Activated naive CD4-positive, alpha-beta T cell treated with Interleukin-2 at 50 U/mL for 16 hours (primary cell): ENCODE measurements at places on chromosomes 13 and 19.

GRCh38 chr13:90806892-90807291 is 540.6 kb upstream of the MIR17HG start:
- no peak for DNase-seq

DNA sequence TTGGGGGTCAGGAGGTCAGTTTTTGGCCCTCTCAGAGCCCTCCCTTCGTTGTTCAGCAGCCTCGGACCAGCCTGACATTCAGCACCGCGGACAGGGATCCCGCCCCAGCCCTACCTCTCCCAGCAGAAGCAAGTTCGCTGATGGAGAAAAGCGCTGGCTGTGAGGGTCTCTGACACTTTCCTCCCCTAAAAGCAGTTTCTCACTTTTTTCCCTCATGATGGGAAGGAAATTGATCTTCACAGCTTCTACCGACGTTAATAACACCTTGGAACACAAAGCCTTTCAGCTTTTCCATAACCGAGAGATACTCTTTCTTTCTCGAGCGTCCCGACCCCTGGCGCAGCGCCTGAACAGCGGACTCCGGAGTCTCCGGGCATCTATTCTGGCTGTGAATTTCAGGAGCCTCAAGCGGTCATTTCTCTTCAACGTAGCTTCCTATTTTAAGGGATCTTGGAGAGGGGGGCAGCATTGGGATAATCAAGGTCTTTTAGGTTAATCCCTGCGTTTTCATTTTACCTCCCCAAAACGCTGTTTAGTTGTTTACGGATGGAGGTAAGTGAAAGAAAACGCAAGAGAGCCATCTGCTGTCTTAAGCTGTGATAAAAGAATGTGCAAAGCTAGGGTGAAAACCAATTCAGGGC is 467.2 kb downstream of the ITGBL1 start:
- DNase-seq: no peak

DNA sequence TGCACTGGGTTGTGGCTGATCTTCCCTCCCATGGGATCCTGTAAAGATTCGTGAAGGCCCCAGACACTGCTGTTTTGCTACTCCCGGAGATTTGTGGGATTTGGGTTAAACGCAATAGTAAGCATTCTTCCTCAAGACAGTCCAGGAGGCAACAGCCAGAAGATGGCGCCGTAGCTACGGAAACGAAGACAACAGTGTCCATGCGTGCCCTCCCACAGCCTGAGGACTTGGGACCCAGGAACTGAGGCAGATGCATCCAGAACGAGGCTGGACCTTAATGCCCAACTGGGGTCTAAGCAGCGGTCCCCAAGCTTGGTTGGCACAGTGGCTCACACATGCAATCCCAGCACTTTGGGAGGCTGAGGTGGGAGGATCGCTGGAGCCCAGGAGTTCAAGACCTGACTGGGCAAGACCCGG is 57.6 kb upstream of the ZNF507 start:
- DNase-seq: no peak

- peak; percentile 39 for DNase-seq
Measured at GRCh38 chr19:14091813-14092462, 1.4 kb upstream of the SAMD1 start.

- DNase-seq: peak; percentile 69
Measured at GRCh38 chr13:100392709-100393630, 195.6 kb downstream of the GGACT start.

GRCh38 chr19:10271543-10272086 is 695 bp downstream of the ICAM1 start:
- DNase-seq: peak; percentile 49

DNA sequence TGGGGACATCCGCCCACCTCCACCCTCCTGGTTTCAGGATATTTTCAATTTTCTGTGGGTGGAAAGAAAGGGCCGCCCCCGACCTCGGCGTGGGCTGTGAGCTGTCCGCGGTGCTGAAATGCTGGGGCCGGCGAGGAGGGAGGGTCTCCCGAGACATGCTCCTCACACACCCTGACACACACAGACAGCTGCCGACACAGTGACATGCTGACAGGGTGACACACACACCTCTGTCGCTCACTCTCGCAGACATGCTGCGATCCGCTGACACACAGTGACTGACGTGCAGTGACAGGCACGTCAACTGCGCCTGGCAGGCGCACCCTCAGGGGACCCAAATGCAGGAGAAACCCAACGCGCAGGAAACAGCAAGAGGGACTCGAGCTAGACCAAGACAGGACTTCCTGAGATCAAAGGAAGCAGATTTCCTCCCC is 25.1 kb upstream of the MEIS3 start:
- DNase-seq: peak; percentile 32

GRCh38 chr19:10654610-10655456 is 687 bp downstream of the ILF3 start:
- DNase-seq: peak; percentile 68
